ENCODE measurements at places on chromosomes 3 and 15. TPM values are rescaled to one million over a fixed set of nuclear protein-coding genes. Genes with fewer than 3 reads are reported as not detected.

DNA sequence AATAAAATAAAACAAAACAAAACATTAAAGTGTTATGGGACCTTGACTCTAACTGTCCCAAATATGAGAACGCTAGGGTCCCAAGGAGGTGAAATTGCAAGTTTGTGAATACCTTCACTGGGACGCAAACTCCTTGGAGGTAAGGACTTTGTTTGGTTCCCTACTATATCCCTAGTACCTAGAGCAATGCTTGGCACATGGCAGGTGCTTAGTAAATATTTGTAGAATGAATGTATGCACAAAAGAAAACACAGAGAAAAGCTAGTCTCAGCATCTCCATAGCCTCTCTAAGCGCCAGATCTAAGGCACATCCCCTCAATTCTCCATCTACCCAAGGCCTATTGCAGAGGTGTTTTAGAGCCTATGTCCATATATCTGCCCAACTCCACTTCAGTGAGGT lies 30.5 kb downstream of the GPR176 start:
- no peak for DNase-seq

- peak; percentile 60 for DNase-seq
These were observed 90.2 kb upstream of the CHD2 start for GRCh38 chr15:92809880-92810361.

GRCh38 chr15:93298901-93299300 lies 209.9 kb upstream of the RGMA start:
- no peak for DNase-seq

DNA sequence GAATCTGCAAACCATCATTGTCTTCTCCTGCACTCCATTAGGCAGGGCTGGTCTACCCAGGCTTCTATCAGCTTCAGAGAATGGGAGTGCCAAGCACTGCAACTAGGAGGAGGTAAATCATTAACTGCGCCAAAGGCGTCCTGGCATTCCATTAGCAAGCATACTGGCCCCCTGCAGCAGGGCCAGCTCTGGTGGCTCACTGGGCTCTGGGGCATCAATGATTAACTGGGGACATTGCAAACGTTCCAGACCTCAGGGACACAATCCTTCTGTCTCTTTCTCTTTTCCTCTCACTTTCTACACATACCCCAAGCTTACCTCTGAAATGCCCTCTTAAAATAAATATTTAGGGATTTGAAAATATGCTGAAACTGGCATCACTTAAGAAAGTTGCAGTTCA lies 129.0 kb downstream of the MYLK start:
- no peak for DNase-seq

DNA sequence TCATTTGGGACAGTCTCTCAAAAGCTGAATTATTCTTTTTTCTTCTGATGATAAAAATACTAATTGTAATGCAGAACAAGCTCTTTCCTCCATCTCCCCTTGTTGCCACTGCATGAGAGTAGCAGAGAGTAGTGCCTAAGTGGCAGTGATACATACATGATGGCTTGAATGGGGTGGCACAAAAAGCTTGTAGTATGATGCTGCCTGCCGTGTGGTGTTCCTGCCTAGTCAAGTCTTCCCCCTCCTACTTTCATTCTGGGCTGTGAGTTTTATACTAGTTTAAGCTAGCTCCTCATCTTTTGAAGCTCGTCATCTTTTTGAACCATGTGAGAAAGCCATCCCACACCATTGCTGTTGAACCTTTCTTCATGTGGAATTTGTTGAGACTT lies 230.5 kb downstream of the NFKBIZ start:
- DNase-seq = peak; percentile 39

DNA sequence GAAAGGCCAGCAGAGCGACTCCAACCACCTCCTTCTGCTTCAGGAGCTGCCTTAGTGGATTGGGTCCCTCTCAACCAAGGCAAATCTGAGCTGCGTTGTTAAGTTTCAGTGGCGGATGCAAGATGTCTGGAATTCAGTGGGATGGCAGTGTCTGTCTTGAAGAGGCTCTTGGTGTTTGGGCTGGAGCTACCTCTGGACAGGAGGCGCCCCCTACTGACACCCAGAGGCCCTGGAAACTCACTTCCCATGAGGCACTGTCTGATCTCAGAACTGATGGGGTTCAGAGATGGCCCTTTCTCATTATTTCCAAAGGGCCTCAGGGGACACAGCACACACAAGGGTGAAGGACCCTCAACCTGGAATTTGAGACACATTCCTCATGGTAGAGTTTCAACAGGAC lies 6.0 kb upstream of the SLC28A1 start:
- peak; percentile 84 for DNase-seq

Gene CHDH
- 0.55 TPM for total RNA-seq

Gene GOLGA6L6
- total RNA-seq = not detected

DNA sequence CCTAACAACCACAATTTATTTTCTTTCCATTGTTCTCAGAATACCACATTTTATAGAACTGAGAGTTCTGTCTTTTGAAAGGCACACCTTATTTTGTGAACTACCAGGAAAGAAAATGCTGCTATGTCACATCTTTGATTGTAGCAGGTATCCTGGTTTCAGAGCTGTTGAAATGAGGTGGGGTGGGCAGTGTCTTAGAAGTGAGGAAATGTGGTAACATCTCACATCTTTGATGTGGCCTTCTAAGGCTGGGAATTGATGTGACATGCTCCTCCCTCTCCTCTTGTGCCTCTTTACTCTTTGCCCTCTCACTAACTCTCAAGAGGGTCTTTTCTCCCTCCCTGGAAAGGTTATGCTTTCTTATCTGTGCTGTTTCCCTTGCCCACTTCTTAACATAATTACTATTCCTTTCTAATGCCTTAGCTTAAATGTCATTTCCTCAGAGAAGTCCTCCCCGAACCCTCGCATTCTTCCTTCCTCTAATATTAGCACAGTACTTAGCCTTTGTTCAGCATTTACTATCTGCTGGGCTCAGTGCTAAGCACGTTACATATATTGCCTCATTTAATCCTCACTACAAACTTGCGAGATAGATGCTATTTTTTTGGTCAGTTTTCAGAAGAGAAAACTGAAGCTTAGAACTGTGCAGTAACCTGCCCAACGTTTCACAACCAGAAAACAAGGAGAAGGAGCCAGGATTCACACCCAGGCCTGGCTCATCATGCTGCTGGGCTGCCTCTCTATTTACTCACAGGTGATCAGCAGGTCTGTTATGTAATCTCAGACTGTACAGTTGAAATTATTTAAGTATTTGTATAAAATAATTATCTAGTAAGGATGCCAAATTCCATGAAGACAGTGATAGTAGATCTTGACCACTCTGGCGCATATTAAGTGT lies 24.0 kb upstream of the SPTSSB start:
- peak; percentile 40 for DNase-seq

Gene CPN2
- total RNA-seq = not detected

Gene RARRES1
- not detected for total RNA-seq

- DNase-seq = no peak
These were observed 15.2 kb downstream of the QTRT2 start for GRCh38 chr3:114071786-114072185.

Gene CSTA
- not detected for total RNA-seq

GRCh38 chr15:89091627-89092220 lies 3.5 kb downstream of the ABHD2 start:
- no peak for DNase-seq

DNA sequence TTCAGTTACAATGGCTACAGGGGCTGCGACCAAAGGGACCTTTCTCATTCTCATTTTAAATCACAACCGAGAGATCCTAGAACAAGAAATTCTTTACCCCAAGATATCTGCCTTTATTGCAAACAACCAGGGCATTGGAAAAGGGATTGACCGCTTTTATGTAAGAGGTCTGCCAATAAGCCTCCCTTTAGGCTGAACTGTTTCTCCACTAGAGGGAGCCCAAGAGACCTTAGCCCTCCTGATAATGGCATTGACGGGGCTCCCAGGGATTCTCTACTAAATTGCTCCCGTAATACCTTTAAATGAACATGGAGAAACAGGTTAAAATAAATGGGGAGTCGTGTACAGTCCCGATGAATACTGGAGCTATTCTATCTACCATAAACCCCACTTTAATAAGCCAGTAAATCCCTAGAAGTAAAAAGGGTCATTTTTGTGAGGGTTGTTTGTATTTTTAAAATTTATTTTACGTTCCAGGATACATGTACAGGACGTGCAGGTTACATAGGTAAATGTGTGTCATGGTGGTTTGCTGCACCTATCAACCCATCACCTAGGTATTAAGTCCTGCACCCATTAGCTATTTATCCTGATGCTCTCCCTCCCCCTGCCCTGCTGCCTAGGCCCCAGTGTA lies 7.5 kb upstream of the IGSF10 start:
- peak; percentile 46 for DNase-seq

DNA sequence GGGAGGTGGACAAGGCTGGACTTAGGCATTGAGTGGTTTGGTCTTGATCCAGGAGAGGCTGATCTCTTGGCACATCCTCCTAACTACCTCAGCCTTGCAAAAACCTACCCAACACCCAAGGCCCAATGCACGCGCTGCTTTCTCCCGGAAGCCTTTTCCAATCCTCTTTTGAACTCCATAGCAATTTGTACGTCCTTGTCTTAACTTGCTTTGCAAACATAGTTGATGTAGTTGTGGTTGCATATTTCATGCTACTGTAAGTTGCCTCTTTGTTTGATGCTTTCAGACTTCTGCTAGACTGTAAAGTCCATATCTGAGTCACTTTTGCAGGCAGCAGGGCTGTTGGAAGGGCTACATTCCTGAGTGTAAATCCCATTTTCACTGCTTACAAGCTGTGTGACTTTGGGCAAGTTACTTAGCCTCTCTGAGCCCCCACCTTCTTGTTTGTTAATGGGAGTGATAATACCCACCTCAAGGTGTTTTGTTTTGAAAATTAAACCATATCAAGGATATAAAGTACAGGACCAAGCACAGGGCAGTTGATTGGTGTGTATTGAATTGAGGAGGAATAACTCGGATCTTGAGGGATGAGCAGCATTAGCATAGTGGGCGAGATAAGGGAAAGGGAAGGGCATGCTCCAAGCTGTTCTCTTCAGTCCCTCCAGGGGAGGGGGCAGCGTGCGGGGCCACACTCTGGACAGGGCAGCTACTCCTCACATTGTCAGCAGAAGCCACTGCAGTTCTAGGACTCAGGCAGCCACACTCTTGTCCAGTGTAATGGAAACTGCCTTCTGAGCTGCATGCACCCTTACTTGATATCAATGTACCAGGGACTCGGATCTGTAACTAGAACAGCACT lies 28.8 kb downstream of the SIAH2 start:
- DNase-seq = no peak

DNA sequence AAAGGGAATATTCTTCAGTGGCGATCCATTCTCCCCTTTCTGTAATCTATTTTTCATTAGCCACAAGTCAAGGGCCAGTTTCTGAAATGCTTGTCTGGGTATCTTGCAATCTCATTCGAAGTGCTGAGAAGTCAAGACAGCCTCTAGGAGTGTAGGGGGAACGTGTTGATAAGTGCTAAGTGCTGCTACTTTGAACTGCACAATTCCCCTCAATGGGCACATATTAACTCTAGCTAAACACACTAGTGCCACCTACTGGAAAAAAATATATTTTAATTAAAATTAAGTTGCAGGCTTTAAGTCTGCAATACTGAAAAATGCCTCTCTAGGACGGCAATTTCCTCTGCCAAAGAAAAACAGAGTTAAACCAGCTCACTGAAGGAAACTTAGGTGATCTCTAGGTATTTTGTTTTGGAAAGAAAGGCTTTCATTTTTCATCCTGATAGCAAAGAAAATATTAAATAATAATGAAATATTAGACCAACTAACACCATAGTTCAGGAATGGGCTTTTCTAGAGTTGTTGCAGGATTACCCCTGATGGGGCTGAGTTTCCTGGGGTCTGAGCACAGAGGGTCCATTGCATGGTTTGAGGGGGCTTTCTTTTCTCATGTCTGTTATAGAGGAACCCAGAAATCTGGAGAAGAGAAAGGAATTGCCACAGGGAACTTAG lies 181.9 kb upstream of the KBTBD8 start:
- no peak for DNase-seq

GRCh38 chr3:14647976-14648955 lies 3.3 kb upstream of the CCDC174 start:
- DNase-seq = no peak

DNA sequence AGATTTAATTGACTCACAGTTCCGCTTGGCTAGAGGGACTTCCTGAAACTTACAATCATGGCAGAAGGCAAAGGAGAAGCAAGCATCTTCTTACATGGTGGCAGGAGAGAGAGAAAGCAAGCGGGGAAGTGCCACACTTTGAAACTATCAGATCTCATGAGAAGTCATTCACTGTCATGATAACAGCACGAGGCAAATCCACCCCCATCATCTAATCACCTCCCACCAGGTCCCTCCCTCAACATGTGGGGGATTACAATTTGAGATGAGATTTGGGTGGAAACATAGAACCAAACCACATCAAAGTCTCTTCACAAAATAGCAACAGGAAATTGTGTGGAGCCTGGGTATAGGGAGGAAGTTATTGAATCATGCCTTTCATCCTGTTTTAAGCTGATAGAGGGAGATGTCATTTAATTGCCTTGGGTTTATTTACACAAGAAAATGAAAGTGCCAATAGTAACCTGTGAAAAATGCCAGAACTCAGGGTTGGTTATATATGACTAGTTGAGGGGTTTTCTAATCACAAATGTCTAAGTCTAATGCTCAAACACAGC lies 624.8 kb upstream of the LMCD1 start:
- peak; percentile 46 for DNase-seq

GRCh38 chr15:78438619-78439285 lies 736 bp downstream of the IREB2 start:
- peak; percentile 54 for DNase-seq

DNA sequence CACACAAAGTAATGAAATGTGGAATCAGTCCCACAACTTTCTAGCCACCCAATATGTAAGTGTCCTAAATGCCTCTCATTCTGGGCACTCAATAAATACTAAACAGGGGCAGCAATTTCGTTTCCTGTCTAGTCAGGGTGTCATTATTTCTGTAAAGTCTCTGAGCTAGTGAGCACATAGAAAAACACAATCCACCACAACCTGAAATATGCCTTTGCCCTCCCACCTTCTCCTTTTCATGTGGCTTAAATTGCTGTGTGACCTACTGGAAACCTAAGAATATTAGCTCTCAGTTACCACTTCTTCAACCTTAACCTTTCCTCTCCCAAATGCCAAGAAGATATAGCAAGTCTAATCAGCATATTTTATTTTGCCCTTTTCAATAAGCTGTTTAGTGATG lies 456.3 kb upstream of the KCNMB2 start:
- DNase-seq = no peak

Gene NDN
- total RNA-seq = 1.2 TPM

Gene ISL2
- total RNA-seq = not detected

- DNase-seq = no peak
These were observed 65.3 kb downstream of the LRTM1 start for GRCh38 chr3:54862526-54862925.

GRCh38 chr15:95604634-95605036 lies 725.9 kb upstream of the NR2F2 start:
- DNase-seq = no peak

Gene PEX11A
- total RNA-seq = 4.7 TPM

- DNase-seq = no peak
These were observed 22.9 kb downstream of the PDIA5 start for GRCh38 chr3:123089611-123090331.

All from activated CD4-positive, alpha-beta T cell treated with anti-CD3 and anti-CD28 coated beads for 36 hours (primary cell).